ENCODE measurements at places on chromosomes 6 and 20. TPM values are rescaled to one million over a fixed set of nuclear protein-coding genes. Genes with fewer than 3 reads are reported as not detected.

DNA sequence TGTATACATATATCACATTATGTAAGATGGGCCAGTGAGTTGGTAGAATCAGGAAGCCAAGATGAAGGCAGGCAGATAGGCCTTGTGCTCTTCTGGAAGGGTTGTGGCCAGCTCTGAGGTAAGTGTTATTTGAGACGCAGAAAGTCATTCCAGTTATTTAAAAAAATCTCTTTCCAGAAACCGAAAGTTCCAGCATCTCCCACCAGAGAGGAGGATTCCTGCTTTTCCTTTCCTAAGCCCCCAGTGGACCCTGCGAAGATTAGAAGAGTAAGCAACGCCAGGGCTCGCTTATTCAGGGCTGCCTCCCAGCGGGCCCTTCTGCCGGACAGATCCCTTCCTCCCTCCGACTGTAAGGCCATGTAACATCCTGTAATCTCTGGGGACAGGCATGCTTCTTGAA, 20.4 kb downstream of the ARMC2 start:
- DNase-seq = no peak

GRCh38 chr20:62344782-62345181, 22.3 kb downstream of the LAMA5 start:
- no peak for DNase-seq

- DNase-seq = no peak
Observed at GRCh38 chr20:60139663-60140446, 181.6 kb downstream of the CDH26 start.

GRCh38 chr6:37636116-37636515, 61.6 kb downstream of the MDGA1 start:
- no peak for DNase-seq

DNA sequence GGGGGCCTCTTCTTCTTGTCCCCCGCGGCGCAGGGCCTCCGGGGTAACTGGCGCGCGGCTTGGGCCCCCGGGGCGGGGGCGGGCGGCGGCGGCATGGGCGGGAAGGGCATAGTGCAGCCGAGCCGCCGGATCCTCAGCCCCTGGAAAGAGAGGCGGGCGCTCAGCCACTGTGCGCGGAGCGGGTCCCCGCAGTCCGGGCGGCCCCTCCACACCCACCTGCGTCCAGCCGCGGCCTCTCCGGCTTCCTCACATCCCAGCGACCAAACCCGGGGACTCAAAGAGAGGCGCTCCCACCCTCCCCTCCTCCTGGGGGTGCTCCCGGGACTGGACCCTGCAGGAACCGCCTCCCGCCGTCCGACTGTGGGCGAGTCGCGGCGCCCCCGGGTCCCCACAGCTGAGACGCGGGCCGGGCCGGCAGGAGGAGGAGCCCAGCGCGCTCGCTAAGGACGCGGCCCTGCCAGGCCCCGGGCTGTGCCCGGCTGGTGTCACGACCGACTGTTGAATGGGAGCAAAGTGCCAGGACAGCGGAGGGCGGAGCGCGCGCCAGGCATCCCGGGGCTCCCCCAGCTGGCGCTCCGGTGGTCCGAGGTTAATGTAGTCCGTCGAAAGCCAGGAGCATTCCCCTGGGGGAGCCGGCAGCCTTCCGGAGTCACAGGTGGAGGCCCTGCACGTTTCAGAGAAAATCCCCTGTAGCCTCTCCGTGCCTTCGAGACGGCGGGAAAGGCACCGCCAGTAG, at the start of gene PRR18:
Gene PRR18 (minus strand): TSS at position 360 of the 736 bp plus-strand sequence. CDS start 250 bp downstream, at position 110.
- no peak for DNase-seq

The PDE7B gene
- total RNA-seq = 0.34 TPM

The CDH4 gene
- 50.9 TPM for total RNA-seq

The RBPJL gene
- not detected for total RNA-seq
